Fibroblast of skin of right quadriceps (primary cell): ENCODE measurements at places on chromosomes 16 and 17.

DNA sequence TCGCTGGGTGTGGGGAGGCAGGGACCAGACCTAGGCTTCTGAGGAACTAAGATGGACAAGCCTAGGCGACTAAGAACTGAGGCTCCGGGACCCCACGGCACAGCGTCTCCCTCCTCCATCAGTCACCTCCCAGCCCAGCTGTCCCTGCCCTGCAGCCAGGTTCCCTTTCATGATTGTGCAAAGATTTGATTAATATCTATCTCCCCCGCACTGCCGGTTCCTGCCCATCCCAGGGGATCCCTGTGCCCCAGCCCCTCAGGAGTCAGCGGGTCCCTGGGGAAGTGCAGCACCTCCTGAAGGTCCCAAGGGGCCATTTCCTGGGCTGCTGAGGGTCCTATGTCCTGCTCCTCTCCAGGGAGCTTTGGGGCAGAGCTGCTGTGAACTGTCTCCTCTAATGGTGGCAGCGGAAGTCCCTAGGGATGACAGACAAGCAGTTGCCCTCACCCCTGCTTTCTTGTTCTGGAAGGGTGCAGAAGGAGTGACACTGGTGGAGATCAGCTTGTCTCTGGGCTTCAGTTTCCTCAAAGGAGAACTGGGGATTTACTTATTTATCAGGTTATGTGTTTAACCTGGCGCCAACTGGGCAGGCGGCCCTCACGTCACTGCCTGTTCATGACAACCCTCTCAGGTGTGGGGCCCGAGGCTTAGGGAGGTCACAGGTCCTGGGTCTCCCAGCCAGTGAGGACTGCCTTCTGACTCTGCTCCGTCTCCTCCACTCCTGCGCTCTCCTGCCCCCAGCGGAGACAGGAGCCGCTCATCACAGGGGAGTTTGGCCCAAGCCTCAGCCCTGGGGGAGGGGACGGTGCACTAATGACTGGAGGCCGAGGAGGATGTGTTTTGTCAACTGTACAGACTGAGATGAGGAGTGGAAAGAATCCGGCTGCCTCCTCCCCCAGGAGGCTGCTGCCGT is 1.9 kb upstream of the C16orf74 start:
- peak; percentile 72 for DNase-seq

DNA sequence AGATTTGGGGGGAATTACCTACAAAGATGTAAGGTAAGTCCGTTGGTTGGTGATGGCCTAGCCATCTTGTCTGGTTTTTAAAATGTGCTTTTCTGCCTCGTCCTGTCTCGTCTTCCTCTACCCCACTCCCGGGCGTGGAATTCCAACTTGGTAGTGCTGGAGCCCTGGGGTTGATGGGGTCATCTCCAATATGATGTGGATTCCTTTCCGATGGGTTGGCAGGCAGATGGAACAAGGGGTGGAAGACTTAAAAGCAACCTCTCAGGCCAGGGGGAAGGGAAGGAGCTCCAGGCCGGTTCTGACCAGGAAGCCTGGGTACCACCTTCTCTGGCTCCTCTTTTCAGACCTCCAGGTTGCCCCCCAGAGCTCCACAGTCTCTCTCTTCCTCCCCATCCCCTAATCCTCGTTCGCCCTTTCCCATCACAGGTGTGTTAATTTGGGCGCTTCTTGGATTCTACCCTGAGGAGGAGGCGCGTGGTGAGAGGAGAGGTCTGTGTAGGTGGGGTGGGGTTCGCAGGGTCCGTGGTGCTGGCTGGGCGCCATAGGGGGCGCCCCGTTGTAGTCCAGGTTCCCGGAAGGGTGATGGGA is 5.1 kb upstream of the HOXB2 start:
- DNase-seq: no peak

DNA sequence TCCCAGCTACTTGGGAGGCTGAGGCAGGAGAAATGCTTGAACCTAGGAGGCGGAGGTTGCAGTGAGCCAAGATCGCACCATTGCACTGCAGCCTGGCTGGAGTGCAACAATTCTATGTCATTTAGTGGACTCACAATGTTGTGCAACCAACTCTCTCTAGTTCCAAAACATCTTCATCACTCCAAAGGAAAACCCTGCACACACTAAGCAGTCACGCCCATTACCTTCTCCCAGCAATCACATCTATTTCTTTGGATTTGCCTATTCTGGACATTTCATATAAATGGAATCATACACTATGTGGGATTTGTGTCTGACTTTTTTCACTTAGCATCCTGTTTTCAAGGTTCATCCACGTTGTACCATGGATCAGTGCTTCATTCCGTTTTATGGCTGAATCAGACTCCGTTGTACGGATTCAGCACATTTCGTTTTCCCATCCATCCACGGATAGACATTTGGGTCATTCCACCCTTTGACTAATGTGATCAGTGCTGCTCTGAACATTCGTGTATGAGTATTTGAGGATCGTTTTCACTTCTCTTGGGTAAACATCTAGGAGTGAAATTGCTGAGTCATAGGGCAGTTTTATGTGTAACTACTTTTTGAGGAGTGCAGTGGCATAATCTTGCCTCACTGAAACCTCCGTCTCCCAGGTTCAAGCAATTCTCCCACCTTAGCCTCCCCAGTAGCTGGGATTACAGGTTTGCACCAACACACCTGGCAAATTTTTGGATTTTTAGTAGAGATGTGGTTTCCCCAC is 45.4 kb upstream of the EMP2 start:
- no peak for DNase-seq

DNA sequence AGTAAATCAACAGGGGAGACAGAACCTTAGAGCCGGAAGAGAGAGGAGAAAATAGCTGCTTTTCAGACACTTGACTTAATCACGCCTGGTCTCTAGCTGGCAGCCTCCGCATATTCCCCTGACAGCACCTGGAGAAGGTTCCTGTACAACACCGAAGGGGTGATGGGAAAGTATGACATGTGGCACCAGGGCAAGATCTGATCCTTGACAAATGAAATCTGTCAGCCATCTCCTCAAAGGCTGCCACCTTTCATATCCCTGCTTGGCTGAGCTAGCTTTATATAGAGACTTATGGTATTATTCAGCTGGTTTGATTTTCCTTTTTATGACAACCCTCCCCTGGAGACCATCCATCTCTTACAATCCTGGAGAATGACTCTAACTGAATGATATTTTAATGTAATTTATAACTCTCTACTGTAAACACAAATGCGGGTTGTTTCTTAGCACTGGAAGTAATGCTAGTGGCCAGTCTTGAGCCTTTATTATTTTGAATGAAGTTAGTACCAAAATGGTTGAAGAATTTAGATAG is 1205.3 kb upstream of the CDH8 start:
- no peak for DNase-seq

DNA sequence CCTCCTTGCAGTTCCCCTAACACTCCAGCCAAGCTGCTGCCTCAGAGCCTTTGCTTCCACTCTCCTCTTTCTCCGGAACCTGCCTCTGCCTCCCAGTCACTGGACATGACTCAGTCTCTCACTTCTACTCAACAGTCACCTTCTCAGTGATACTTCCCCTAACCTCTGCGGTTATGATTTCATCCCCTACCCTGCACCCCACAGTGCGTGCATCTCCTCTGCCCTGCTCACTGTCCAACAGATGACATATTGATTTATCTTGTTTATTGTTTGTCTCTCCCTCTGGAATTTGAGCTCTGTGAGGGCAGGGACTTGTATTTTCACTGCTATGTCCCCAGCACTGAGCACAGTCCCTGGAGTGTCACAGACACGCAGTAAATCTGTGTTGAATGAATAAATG is 100.7 kb downstream of the CYLD start:
- DNase-seq: no peak

- DNase-seq: peak; percentile 72
Measured at GRCh38 chr17:59565959-59566324, 532 bp downstream of the DHX40 start.

GRCh38 chr16:21600031-21600773 is 825 bp downstream of the METTL9 start:
- peak; percentile 22 for DNase-seq

DNA sequence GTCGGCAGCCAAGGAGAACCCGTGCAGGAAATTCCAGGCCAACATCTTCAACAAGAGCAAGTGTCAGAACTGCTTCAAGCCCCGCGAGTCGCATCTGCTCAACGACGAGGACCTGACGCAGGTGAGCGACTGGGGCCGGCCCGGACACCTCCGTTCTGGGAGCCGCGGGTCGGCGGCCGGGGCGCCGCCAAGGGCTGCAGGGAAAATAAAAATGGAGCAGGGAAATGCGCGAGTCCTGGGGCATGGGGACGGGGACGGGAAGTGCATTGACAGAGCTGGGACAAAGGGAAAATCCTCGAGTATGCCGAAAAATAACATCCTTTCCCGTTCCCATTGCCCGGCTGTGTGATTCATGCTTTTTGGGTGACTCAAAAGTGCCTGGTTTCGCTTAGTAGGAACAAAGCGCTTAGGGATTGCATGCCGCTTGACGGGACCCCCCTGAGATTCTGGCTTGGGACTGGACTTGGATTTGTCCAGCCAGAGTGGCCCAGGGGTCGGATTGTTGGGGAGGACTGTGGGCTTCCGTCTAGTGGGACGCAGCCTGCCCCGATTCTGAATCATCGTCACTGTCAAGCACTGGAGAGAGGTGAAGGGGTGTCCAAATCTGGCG is 699 bp downstream of the MPRIP start:
- peak; percentile 65 for DNase-seq

DNA sequence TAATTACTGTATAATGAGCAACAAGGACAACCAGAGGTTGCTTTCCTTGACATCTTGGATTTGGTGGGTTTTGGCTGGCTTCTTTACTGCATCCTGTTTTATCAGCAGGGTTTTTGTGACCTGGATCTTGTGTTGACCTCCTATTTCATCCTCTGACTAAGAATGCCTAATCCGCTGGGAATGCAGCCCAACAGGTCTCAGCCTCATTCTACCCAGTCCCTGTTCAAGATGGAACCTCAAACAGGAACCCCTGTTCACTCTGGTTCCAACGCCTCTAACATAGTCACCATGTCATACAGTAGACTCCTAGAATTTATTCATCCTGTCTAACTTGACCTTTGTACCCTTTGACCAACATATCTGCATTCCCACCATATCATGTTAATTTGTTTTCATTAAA is 183.8 kb upstream of the SOX9 start:
- no peak for DNase-seq

DNA sequence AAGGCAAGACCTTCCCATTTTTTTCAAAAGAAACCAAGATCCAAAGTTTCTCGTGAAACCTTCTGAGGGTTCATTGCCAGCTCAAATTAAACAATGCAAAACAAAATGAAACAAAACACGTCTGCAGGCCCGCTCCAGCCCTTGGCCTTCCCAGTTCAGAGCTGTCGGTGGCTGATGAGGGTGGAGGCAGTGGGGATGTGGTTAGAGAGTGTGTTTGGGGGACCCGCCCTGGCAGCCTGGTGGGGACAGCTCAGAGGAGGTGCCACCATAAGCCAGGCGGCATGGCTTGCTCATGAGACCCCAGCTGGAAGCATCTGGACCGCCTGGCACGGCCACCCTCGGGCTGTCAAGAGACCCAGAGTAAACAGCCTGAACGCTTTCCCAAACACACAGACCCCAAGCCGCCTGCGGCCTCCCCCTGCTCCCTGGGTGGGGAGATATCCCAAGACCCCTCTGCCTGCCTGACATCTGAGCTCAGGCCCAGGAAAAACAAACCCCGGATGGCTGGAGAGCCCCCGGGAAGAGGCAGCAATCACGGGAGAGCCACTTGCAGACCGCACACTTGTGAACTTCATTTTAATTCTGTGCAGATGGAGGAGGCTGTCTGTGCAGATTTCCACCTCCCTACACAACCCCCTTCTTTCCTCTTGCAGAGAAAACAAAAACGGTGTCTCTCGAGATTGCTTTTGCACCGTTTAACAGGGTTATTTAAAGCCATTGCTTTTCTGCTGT is 35.4 kb upstream of the LITAF start:
- no peak for DNase-seq

DNA sequence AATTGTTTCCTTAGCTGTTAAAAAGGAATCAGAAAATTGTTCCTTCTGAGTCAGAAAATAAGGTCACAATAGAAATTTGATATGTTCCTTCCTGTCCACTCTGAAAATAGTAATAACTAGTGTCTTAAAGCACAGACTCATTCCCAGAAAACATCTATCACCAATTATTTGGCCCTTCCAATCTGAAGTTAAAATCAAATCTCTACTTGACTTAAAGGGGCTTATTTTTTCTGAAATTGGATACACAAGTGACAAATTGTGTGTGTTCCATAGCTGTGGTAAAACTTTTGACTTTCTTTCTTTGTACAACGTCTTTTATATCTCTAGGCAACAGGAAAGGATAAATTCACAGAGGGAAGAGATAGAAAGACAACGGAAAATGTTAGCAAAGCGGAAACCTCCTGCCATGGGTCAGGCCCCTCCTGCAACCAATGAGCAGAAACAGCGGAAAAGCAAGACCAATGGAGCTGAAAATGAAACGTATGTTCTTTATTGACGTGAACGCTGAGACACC is 54.5 kb upstream of the MRC2 start:
- DNase-seq: peak; percentile 33

DNA sequence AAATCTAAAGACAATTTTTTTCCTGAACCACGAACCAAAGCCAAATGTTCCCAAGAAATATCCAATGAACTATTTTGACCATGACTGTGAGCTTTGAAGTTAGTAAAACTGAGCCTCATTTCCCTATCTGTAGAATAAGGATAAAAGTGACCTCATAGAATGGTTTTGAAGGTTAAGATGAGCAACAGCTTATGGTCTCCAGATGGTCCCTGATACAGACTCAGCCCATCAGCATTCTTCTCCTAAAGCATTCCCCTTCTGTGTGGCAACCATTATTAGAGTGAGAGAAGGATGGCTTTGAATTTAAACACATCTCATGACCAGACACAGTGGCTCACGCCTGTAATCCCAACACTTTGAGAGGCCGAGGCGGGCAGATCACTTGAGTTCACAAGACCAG is 70.1 kb downstream of the COPRS start:
- DNase-seq: peak; percentile 78

DNA sequence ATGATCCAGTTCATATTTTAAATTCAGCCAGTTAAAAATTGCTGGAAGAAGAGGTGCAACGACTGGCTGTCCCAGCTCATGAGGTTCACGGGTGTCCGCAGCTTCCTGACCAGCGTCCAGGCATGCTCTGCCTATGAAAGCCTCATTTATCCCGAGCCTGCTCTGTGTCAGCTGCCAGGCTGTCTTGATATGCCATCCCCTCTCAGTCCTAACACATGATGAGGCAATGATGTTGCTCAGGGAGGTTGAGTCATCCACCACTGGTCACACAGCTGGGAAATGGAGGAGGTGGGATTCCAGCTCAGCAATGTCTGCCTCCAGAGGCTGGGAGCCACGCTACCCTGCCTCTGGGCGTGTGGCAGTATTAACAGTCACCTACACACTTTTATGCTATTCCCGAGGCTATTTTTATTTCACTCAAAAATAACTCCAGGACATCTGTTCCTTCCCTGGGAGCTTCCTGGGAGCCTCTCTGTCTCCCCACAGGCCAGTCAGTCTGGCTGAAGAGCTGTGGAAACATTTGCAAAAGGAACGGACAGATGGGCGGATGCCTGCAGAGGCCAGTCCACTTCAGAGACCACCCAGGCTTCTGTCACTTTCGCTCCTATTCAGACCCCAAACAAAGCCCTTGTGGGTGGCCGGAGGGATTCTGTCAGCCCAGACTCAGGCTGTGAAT is 22.5 kb downstream of the RAB11FIP4 start:
- peak; percentile 50 for DNase-seq

DNA sequence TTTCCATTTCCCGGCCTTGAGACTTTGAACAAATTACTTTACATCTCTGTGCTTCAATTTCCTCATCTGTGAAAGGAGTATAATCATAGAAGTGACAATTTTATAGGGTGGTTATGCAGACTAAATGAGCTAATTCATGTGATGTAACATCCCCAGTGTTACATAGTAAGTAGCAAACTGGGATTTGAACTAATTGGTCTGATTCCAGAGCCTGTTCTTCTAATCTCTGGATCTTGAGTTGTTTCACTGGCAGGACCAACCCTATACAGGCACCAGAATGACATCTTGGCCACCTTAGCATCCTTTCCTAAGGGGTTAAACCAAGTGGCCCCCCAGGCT is 77.7 kb downstream of the AATF start:
- no peak for DNase-seq
